MCF 10A (cell line): ENCODE measurements at places on chromosomes 1 and 21. TPM values are rescaled to one million over a fixed set of nuclear protein-coding genes. Genes with fewer than 3 reads are reported as not detected.

ATP6V1G3 gene
- not detected in 2 replicates for total RNA-seq

CYP4B1 gene
- total RNA-seq, result 5.9 and 10.1 TPM in 2 replicates

DNA sequence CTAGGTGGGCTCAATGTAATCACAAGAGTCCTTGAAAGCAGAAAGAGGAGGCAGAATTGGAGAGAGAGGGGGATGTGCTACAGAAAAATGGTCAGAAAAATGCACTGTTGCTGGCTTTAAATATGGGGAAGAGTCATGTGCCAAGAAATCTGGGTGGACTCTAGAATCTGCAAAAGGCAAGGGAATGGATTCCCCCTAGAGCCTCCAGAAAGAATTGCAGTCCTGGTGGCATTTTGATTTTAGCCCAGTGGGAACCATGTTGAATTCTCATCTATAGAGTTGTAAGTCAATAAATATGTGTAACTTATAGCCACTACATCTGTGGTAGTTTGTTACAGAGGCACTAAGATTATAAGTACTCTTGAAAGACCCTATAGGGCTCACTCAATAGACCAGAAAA is 210.3 kb downstream of the ASTN1 start:
- DNase-seq, result peak; percentile 32

GRCh38 chr21:40143822-40144525 is 276.7 kb downstream of the PCP4 start:
- peak; percentile 40 for DNase-seq

GRCh38 chr1:232474826-232475225 is 155.1 kb downstream of the SIPA1L2 start:
- no peak for DNase-seq

LCA5L gene
- total RNA-seq, result 2.8 and 4.3 TPM in 2 replicates

GRCh38 chr21:35512346-35512745 is 463.2 kb upstream of the RUNX1 start:
- no peak for DNase-seq

- DNase-seq, result no peak
Observed at GRCh38 chr1:247905910-247906503, 10.6 kb downstream of the OR2W3 start.

DNA sequence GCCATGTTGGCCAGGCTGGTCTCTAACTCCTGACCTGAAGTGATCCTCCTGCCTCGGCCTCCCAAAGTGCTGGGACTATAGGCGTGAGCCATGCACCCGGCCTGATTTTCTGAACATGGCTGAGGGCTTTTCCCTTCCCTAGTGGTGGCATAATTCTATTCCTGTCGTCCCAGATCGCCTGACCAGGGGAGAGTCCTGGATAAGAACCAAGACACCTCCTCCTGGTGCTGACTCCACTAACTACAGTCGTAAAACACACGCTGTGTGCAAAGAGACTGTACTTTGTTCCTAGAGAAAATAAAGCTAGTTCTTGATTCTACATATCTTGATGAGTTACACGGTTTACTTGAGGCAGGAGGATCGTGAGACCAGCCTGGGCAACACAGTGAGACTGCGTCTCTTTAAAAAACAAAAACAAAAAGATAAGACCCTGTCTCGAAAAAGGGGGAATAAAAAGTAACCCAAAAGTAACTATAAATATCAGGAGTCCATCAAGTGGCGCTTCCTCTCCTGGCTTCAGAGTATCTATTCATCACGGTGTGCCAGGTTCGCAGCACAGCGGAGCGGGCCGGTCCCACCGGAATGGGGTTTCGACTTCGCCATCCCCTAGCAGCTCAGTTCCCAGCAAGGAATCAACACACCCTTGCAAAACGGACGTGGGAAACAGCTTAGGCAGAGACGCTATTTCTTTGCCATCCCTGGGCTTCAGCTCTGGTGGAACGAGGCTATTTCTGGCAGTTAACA is 973 bp downstream of the SDF4 start:
- DNase-seq, result peak; percentile 64

DNA sequence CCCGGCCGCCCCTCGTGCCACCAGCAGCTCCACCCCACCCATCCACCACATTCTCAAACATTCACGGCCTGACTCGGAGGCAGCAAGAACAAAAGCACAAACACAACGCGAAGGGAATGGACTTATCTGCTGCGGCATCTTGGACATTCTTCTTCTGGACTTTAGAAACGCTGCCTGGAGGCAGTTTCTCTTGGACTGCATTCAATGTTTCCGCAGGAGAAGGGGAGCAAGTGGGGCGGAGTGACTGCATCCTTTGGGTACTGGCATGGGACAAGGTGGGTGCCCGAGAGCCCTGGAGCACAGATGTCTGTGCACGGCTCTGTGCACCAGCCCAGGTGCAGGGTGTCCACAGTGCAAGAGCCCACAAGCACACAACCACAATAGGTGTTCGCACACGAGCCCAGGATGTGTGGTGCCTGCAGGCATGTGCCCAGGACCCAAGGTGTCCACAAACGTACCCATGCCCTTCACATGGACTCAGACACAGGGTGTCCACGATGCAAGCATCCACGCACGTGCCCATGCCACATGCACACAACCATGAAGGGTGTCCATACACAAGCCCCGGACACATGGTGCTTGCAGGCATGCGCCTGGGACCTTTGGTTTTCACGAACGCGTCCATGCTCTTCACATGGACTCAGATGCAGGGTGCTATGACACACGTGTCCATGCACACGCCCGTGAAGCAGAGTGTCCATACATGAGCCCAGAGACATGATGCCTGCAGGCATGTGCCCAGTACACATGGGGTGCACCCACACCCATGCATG is 53.6 kb downstream of the WNT9A start:
- no peak for DNase-seq

KRTAP19-1 gene
- total RNA-seq, result not detected in 2 replicates

- no peak for DNase-seq
Observed at GRCh38 chr1:10721381-10722321, 74.8 kb downstream of the CASZ1 start.

GUCA2B gene
- not detected in 2 replicates for total RNA-seq

NECTIN4 gene
- total RNA-seq, result 7.0 and 11.2 TPM in 2 replicates

DNA sequence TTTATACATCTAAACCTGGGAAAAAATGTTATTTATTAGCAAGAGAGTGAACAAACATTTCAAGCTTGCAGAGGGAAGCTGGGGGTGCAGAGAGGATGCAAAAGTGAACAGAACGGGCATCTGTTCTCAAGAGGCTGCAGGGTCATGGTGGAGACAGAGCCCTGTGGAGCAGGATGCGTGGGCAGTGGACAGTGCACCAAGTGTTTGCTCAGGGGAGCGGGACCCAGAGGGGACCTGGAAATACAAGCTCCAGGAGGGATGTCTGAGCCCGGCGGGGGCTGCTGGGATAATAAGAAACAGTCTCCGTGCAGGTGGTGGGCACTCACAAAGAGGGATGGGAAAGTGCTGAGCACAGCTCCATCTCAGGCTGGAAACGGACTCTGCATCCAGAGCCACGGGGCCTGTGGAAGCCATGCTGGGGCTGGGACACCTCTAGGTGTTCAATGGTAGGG is 105.3 kb upstream of the SLC45A1 start:
- DNase-seq, result no peak

DNA sequence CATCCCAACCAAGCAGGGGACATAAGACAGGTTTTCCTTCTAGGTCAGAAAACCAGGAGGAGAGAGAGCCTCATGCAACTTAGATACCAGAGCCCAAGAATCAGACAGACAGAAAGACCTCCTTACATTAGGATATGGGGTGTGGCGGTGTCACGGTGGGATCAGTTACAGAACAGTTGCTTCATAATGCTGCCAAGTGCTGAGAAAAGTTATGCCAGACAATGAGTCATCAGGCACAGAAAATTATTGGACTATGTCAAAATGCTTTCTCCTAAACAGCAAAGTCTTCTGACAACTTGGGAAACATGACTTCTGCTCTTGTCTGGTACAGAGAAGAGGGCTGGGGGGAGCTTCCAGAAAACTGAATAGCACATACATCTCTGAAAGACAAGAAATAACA is 1120.2 kb upstream of the TMPRSS15 start:
- DNase-seq, result peak; percentile 82

DNA sequence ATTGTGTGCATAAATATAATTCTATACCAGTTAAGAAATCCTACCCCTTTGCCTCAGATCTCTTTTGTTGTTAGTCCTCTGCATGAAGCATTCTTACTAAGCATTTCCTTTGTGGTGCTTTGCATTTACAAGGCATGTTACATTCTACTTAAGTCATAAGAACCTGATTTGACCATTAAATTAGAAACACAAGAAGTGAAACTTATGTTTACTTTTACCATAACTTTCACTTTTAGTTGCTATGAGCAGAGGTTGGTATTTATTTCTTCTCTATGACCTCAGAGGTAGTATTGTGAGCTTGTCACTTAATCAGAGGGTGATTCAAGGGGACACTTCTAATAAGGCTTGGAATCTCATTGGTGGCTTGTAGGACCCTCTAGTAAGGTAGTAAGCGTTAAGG is 9.0 kb downstream of the FAM20B start:
- DNase-seq, result no peak

NFASC gene
- 0.29 and 0.98 TPM in 2 replicates for total RNA-seq

- peak; percentile 85 for DNase-seq
Observed at GRCh38 chr1:205229399-205229871, 1.7 kb downstream of the TMCC2 start.

DNA sequence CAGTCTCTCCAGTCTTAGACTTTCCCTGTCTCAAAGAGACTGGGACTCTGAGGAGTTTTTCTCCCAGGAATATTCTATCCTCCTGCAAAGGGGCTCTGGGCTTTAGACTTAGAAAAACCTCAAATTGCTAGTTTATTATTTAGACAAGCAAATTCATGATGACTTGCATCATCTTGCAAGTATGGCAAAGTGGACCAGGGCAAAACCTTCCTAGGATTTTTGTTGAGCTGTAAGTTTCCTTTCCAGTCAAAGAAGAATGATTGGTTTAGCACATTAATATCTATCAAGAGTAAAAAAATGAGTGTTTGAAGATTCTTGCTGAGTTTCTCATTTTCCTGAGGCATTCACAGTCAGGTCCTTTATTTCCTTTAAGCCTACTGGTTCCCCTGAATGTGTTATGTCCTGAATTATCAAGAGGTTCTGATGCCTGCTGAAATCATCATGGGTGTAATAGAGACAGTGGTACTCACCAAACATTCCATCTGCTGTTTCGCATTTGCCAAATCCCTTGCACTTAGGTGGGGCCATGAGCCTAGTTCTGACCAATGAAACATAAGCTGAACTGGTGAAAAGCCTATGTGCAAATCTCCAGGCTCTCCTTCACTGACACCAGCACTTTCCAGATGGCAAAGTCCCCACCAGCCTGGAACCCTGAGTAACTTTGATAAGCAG is 25.2 kb upstream of the SPAG17 start:
- peak; percentile 0 for DNase-seq

CALML6 gene
- 1.7 and 2.8 TPM in 2 replicates for total RNA-seq

DNA sequence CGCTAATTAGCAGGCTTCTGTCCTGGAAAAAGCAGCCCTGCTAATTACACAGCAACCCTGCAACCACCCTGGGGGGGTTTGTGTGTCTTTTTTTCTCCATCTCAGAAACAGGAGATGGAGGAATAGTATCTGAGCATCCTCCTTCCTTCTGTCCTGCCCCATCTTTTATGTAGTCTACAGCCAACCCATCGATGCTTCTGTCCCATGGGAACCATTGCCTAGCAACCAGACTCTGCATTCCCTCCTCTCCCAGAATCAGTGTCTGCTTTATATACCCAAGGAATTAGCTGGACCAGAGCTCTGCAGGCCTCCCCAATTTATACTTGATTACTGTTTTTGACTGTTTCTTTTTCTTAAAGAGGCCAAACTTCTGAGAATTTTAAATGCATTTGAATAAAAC is 35.1 kb downstream of the LRRC38 start:
- no peak for DNase-seq

DNAJC11 gene
- 70.4 and 76.1 TPM in 2 replicates for total RNA-seq

DNA sequence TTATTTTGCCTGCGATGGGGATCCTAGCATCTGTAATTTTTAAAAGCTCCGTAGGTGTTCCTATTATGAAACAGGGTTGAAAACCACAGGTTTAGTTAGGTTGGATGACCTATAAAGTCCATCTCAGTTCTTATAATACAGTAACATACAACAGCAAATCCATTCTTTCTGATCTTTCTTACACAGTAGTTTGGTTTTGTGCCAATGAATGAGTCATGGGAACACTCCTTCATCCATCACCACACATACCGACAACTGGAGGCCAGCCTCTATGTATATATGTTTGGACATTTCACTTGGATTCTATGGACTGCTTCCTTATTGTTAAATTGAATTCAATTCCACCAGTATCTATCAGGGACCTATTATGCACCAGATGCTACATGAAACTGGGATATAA is 118.4 kb upstream of the L1TD1 start:
- peak; percentile 95 for DNase-seq

CNKSR1 gene
- total RNA-seq, result 31.0 and 35.5 TPM in 2 replicates

DNA sequence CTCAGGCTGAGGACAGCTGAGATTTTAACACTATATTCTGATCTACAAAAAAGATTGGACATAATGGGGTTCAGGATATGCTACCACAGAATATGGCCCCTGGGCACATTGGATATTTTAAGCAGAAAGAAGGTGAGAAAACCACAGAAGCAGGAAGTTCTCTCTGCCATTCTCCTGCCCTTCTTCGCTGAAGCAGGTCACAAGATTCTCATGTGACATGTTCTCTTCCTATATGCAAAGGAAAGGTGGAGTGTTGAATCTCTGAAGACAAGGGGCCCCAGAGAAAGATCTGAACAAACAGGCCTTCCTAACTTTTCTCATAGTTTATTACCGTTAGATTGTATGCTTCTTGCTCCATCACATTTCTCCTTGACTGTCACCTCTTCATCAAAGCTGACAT is 285.7 kb downstream of the S1PR1 start:
- DNase-seq, result no peak

DNA sequence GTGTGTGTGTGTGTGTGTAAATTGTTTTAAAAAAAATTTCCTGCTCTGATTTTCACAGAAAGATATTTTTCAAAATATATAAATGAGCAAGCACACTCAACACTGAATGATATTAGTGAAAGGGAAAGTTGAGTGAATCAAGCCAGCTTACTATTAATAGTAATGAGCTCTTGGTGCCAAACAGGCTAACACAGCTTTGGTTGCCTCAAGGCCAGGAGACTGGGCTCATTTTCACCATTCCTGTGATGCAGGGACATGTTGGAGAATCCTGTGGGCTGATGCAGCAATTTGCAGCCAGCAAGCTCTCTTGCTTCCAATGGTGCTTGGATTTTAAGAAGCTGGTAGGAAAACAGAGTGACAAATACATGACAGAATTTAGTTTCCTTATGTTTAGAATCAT is 30.2 kb downstream of the PLA2G4A start:
- DNase-seq, result peak; percentile 46

DNA sequence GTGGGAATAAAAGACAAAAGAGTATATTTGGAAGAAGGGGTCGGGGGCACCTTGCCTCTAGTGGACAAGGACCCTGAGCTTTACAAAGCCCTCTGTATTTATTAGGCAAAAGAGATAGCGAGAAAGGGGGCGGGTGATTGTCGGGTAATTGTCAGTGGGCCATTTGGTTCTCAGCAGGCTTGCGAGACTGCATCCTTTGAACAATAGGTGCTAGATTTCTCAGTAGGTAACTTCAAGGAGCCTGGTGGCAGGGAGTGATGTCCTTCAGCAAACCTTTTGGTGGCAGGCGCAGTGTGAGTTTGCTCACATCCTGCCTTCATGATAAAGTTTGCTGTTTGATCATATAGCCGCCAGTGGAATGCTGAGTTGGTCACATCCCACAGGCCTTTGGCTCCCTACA is 71.4 kb downstream of the AXDND1 start:
- no peak for DNase-seq
